GM19239 (cell line): ENCODE measurements at places on chromosomes 2 and 18.

GRCh38 chr18:44655435-44655834, 25.3 kb upstream of the SETBP1 start:
- no peak for DNase-seq

- DNase-seq, result no peak
These were observed 56.2 kb downstream of the EMILIN2 start for GRCh38 chr18:2903006-2903405.

DNA sequence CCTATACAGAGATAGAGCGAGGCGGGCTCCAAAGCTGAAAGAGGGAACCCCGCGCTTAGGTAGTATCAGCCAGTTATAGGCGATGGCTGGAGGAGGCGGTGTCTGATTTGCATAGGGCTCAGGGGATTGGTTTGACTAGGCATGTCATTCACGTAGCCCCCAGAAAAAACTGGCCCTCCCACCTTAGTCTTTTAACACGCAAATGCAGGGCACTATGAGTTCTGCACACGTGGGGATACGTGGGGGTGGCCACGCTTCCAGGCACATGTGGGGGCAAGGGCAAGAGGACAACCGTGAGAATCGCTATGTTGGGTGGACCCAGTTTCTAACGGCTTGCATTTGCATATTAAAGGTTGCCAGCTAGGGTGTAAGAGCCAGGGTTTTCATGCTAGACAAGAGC, 56.7 kb upstream of the MSTN start:
- no peak for DNase-seq

- DNase-seq, result no peak
These were observed 656 bp downstream of the LRRTM4 start for GRCh38 chr2:77521548-77521891.

DNA sequence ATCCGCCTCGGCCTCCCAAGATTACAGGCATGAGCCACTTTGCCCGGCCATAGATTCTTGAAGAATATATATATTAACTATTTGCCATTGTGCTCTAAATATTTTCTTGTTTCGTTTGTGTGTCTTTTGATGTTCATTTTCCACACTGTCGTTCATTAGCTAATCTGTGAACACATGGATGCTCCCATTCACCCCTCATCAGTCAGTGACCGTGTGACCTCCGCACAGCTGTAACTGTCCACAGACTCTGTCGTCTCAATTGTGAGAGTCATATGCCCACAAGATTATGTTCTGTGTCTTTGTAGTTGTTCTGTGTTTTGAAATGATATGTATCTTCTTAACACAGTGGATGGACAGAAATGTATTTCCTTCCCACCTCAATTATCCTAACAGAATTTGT, 29.6 kb downstream of the RAMP1 start:
- DNase-seq, result no peak

- DNase-seq, result no peak
These were observed 444.3 kb downstream of the NBAS start for GRCh38 chr2:15116830-15117229.

DNA sequence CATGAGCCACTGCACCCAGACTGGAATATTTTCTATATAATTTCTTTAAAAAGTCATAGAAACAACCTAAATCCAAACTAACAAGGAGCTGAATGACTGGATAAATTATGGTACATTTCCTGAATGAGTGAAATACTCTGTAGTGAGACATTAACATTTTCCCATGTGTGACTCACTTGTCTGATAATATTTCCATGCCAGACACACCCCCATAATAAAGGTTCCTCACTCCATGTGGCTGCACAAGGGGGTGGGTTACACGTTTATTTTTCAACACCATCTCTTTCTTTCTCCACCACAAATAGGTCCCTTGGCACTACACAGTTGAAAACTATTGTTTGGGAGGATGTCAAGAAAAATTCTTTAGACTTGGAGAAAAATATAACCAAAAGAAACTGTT, 266.3 kb upstream of the LYPD1 start:
- DNase-seq, result no peak

DNA sequence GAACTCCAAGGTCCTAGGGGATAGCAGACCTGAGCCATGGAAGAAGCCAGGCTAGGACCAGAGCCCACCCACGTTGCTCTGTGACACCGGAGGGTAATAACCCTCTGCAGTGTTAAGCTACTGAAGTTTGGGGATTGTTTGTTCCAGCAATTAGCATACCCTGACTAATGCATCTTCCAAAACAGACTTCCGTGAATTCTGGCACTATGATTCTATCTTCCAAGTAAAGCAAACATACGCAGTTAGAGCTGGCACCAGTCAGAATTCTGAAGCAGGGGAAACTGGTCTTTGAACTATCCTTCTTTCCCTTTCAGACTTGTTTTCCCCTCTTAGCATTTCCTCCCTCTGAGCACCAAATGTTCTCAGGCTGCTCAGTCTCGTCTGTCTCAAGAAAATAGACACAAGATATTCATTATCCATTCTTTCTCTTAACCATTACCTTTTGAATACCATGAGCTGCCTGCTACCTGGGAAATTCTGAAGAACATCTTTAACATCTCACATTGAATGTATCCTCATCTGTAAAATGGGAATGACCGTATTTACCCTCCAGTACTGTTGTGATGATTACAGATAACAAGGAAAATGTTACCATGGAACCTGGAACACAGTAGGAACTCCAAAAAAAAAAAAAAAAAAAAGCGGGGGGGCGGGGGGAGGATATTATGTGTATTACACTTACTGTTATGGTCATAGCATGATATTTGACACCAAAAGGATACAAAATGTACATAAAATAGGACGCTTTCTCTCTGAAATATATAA, 108.2 kb downstream of the TCF4 start:
- DNase-seq, result no peak

DNA sequence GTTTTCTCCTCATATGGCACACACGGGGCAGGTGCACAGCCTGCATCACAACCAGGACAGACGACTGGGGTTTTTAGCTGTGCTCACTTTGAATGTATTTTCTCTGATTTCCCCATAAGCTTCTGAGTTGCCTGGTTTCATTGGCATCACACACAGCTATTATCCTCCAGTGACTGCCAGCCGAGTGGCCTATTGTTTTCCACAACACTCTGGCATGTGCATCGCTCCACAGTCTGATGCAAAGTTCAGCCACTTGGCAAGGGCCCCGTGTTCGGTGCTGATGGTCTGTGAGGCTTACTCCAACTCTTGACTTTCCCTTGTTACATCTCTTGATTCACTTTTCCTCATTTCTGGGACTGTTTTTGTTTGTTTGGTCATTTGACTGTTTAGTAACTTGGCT, 593.1 kb downstream of the CBLN2 start:
- no peak for DNase-seq

GRCh38 chr2:102768892-102769291, 7.1 kb downstream of the TMEM182 start:
- no peak for DNase-seq

GRCh38 chr2:42084231-42084671, 36.4 kb downstream of the PKDCC start:
- no peak for DNase-seq

GRCh38 chr2:207248702-207249377, 83.1 kb upstream of the KLF7 start:
- DNase-seq, result no peak

GRCh38 chr2:236947294-236947693, 138.4 kb upstream of the COPS8 start:
- no peak for DNase-seq

GRCh38 chr2:219688560-219689445, 61.4 kb downstream of the SLC4A3 start:
- DNase-seq, result no peak

DNA sequence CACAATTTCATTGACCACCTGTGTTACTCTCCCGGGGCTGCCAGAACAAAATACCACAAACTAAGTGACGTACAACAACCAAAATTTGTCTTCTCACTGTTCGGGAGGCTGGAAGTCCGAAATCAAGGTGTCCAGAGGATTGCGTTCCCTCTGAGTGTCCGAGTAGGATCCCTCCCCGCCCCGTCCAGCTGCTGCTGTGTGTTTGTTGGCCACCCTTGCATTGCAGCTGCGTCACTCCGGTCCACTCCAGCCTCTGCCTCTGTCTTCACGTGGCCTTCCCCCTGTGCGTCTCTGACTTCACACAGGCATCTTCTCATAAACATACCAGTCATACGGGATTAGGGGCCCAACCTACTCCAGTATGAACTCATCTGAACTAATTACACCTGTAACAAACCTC, 251.8 kb upstream of the SMIM21 start:
- DNase-seq, result no peak

DNA sequence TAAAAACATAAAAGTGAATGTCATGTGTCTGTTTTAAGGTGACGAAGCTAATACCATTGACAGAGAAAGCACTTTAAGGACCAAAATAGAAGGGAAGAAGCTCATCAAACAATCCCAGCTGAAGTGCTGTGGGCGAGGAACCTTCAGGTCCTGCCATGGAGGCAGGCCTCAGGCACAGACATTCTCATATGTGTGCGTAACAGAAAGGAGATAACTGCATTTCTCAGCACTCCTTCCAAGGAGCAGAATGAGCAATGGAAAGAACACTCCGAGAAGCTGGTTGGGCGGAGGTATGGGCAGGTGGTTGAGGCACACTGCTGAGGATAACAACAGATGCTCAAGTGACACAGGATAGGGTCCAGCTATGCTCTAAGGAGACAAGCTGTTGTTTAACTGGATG, 42.4 kb downstream of the PKDCC start:
- no peak for DNase-seq

DNA sequence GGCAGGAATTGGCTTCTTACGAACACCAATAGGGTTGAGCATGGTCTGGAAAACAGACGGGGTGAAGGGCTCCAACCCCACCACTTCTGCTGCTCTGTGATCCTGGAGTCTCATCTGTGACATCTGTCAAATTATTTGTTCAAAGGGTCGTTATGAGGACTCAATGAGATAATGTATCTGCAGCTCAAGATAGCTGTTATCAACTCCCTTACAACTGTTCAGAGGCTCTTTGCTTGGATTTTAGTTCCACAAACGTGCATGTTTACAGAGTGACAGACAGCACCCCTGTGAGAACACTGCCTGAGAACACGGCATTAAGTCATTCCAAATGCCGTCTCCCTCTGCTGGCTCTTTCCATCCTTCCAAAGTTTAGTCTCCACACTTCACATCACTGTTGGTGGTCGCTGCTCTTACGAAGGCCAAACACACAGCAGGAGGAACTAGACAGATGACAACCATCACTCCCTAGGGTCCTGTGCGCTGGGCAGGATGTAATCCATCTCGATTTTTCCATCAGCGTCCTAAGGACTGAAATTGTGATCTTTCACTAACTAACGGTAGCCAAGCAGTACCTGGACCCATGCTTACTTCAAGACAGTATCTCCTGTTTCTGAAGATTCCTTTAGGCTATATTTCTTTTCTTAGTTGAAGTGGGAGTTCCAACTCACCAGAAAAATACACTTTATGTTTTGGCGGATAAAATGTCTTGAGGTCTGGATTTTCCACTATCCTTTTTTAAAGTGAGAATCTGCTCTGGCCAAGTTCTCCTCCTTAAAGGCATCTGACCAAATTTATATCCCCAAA, 220.3 kb downstream of the ANAPC1 start:
- no peak for DNase-seq

- no peak for DNase-seq
These were observed 104.8 kb upstream of the RAB12 start for GRCh38 chr18:8504424-8504823.

GRCh38 chr18:36672437-36673344, 156.1 kb downstream of the TPGS2 start:
- DNase-seq, result no peak

DNA sequence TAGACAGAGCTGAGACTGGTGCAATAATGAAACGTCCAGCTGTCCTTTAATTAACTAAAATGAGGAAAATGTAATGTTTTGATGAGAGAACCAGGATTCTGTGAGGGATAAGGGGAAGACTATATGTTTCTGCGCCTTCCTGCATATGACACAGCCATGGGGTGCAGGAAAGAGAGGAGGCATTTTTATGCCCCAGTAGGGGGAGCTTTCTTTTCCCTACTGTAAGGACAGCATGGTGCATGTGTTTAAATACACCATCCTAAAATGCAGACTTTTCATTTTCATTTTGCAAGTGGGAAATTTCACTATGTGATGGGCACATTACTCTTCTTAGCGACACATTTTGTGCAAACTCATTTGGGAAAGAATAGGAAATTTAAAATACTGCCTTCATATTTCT, 446.1 kb downstream of the ARHGAP15 start:
- no peak for DNase-seq

GRCh38 chr18:21593540-21594257, 6.8 kb downstream of the ESCO1 start:
- no peak for DNase-seq

DNA sequence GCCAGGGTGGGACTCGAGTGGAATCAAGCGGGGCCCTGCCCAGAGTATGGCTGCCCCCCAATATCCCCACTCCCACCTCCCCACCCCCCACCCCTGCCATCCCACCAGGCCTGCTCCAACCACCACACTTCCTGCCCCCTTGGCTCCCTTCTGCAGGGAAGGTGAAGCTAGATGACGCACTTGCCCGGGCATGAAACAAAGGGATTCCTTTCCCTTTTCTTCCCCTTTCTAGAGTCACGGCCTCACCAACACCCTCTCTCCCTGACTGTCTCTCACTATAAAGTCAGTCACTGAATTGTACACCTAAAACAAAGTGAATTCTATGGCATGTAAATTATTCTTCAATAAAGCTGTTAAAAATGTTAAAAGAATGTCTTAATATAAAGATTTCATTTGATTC, 16.0 kb downstream of the ZBTB7C start:
- DNase-seq, result no peak

GRCh38 chr2:45643543-45644542, 7.6 kb upstream of the PRKCE start:
- peak; percentile 71 for DNase-seq

GRCh38 chr2:38508311-38509039, 94.3 kb downstream of the HNRNPLL start:
- peak; percentile 57 for DNase-seq

- no peak for DNase-seq
These were observed 55.2 kb upstream of the SLC38A11 start for GRCh38 chr2:165010556-165010955.

DNA sequence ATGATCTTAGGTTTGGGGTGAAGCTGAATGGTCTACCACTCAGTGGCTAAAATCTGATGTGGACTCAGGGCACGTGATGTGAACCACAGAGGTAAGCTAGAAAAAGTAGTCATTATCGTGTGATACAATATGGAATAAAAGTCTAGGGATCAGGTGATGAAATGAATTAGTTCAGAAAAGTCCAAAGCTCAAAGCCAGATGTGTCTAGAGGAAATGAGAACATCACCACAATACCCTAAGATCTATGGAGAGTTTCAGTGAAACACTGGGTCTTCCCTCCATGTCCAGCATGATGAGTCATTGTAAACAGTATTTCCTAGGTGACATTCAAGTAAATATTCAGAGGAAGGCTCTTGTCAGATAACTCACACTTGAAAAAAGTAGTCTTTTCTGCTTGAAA, 1257.4 kb upstream of the ZEB2 start:
- DNase-seq, result no peak

DNA sequence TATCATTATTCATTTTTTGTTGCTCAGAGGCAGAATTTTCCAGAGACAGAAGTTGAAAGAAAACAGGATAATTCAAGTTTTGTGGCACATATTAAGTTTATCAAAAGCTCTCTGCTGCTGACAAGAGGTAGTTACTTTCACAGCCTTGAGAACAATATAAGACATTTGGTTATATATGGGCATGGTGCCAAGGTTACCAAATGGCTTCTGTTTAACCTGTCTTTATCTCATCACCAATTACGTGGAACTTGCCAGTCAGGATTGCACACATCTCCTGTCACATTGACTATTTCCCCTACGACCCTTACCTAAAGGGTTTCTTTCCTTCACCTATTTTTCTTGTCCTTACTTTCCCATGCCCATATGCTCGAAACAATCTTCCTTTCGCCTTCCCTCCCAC, 35.9 kb downstream of the KLF7 start:
- no peak for DNase-seq

GRCh38 chr2:27988718-27989117, 98.2 kb downstream of the BABAM2 start:
- DNase-seq, result no peak

GRCh38 chr2:185472574-185472973, 266.0 kb upstream of the FSIP2 start:
- DNase-seq, result no peak
